Tibial artery (tissue), 4 donors: ENCODE measurements at places on chromosomes 12 and 14.

DNA sequence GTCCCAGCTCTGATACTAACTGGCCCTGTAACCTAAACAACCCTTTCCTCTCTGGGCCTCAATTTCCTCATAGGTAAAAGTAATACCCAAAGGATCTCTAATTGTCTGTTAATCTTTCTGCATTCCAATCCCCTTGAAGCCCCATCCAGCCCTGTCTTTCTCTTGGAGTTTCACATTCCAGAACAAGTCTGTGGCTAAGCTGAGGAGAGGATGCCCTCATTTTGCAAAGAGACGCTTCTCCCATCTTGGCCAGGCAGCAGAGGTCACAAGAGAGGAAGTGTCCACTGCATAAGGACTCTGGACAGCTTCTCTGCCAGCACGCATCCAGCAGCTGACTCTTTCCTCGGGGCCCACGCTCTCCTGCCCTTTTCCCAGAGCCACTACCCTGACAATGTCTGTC lies 263.4 kb upstream of the FKBP4 start:
- DNase-seq: no peak

- DNase-seq: no peak
Observed at GRCh38 chr12:70686299-70686698, 49.1 kb upstream of the PTPRB start.

GRCh38 chr12:2895511-2895910 lies 4.8 kb downstream of the TULP3 start:
- no peak for DNase-seq

DNA sequence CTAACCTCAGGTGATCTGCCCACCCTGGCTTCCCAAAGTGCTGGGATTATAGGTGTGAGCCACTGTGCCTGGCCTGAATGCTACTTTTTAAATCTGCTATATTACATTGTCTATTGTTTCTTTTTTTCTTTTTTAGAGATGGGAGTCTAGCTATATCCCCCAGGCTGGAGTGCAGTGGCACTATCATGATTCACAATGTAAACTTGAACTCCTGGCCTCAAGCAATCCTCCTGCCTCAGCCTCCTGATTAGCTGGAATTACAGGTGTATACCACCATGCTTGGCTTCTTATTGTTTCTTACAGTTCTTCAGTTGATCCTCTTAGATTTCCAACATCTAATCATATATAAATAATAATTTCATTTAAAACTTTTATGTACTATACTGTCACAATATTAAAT lies 15.3 kb upstream of the WDR20 start:
- DNase-seq: no peak

DNA sequence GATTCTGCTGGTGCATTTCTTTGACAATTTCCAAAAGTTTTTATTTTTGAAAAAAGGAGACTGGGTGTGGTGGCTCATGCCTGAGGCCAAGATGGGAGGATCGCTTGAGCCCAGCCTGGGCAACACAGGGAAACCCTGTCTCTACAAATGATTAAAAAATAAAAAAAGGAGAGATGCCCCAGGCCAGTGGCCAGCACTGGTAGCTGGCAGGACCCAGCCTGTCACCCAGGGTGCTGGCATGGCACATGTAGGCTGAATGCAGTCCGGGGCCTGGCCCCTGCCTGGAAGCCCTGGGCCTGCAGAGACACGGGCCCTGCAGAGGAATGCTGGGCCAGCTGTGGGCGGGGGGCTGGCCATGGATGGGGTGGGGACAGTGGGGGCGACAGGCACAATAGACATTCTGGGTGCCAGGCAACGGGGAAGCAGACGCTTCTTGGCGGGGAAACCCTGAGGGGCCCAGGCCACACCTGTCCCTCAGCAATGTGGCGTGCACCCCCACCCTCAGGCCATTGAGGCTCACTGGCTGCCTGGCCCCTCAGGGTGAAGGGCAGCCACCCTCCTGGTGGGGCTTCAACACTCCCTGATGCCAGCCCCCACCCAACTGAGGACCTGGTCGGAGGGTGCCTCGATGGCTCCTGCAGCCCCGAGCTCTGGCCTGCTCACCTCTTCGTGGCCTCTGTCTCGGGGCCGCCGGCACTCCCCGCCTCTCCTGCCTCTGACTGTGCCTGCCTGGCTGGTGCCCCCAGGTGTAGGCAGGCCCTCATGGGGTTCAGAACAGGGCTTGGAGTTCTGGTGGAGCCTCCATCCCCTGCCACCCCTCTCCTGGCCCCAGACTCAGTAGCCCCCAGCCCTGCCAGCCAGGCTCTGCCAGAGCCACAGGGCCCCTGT lies 12.1 kb downstream of the TRMT61A start:
- no peak for DNase-seq

- DNase-seq: no peak
Observed at GRCh38 chr14:53701108-53701875, 255.3 kb downstream of the BMP4 start.

- peak; percentile 53 for DNase-seq
Observed at GRCh38 chr14:105924951-105925591, 398.7 kb downstream of the TMEM121 start.

- peak; percentile 34 for DNase-seq
Observed at GRCh38 chr14:71138448-71139293, 231.4 kb downstream of the PCNX1 start.

GRCh38 chr12:58678753-58679152 lies 241.6 kb downstream of the LRIG3 start:
- DNase-seq: no peak

DNA sequence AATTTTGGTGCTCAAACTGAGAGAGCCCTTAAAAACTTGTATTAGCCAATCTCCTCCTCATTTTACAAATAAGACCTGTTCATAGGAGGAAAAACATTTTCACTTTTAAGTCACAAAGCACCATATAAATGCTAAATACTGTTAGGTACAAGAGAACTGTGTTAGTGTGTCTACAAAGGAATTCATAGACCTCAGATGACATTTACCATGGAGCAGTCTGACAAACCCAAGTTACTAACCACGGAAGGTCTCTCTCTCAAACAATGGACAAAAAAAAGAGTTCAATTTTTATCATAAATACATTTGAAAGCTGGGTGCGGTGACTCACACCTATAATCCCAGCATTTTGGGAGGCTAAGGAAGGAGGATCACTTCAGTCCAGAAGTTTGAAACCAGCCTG lies 10.0 kb downstream of the SBNO1 start:
- no peak for DNase-seq

DNA sequence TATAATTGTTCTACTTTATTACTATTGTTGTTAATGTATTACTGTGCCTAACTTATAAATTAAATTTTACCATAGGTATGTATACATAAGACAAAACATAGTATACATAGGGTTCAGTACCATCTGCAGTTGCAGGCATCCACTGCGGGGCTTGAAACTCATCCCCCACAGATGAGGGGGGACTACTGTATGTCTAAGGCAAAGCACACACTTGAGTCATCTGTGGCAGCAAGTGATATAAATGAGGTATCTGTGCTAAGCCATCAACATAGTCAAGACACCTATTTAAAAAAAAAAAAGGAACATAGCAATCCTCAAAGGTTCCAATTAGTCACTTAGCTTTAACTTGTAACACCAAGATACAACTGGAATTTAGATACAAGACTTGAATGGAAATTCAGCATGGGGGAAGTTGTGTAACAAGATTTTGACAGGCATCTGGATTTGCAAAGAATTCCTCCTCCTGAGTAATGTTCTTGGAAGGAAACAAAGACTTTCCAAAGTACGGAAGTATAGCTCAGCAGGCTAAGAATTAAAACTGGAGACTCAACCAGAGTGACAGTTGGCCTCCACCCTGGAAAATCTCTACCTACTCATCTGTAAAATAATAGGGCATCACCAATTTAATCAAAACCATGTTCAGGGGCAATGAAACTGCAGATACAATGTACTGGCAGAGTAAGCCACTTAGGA lies 14.9 kb downstream of the DCAF5 start:
- DNase-seq: no peak

- peak; percentile 84 for DNase-seq
Observed at GRCh38 chr14:60164712-60165546, at the start of gene DHRS7. Gene DHRS7 (minus strand): TSS chr14:60165398. CDS start chr14:60165309, 89 bp downstream.

- DNase-seq: no peak
Observed at GRCh38 chr14:100623557-100623956, 36.3 kb upstream of the BEGAIN start.

DNA sequence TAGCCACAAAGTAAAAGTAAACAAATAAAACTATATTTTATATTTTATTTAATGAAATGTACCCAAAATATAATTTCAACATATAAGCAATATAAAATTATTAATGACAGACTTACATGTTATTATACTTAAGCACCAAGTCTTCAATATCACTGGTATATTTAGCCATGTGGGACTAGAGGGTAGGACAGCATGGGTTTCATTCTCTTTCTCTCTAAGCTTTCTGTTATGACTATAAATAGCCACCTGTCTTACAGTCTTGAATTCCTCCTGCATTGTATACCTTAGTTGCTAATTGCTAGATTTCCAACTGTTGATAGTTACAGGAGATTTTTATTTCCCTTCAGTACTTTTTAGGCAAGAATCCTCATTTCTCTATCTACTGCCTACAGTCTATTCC lies 63.1 kb upstream of the LIN7A start:
- no peak for DNase-seq

- no peak for DNase-seq
Observed at GRCh38 chr14:53519137-53519536, 366.0 kb upstream of the DDHD1 start.

DNA sequence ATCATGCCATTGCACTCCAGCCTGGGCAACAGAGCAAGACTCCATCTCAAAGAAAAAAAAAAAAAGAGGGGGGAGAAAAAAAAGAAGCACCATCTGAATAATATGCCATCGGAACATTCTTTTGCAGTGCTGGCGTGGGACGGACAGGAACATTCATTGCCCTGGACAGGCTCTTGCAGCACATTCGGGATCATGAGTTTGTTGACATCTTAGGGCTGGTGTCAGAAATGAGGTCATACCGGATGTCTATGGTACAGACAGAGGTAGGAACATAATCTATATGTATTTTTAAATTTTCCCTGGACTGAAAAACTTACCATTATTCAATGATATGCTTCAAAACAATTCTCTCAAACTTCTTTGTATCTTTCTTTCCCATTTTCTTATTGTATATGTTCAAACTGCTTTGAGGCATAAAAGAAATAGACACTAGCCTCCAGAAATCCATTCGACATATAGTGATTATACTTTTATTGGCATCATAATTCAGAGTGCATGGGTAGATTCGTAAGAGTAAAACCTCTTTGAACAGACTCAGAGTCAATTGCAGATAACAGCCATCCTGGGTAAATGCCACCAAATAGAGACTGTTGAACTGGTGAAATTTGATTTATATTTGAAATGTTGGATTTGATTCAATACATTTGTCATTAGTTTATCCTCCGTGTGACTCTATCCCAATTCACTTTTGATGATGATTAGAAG lies 199.7 kb downstream of the EPS8 start:
- no peak for DNase-seq

DNA sequence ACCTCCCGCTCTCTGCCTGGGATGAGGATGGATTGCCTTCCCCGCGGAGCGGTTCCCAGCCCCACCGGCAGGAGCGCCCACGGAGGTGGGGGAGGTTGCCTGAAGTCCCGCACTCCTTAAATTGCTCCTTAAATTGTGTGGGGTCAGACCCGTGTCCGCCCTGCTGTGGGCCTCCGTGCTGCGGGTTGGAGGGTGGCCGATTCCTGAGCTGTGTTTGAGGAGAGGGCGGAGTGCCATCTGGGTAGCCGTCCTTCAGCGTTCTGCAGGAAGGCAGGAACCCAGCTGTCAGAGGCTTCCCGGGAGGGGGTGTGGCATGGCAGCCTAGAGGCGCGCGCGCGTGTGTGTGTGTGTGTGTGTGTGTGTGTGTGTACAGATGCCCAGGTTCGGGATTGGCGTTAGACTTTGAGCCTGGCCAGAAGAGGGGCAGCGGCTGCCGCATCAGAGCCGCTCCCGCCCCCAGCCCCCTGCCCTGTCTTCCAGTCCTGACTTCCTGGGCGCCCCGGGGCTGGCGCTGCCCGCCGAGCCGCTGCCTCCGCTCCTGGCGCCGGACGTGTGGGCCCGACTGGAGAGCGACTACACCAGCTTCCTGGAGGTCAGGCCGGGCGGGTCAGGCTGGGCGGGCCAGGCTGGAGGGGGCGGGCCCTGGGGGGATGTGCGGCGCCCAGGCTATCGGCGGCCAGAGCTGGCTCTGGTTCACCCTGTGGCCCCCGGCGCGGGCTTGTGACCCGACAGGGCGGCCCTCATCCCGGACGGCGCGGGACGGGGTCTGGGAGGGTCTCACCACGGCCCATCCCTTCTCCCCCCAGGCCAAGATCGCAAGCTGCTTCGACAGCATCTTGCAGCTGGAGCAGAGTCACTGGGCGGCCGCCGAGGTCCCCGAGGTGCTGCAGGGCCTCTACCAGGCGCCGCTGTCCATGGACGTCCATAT lies 9.2 kb downstream of the EXOC3L4 start:
- no peak for DNase-seq

DNA sequence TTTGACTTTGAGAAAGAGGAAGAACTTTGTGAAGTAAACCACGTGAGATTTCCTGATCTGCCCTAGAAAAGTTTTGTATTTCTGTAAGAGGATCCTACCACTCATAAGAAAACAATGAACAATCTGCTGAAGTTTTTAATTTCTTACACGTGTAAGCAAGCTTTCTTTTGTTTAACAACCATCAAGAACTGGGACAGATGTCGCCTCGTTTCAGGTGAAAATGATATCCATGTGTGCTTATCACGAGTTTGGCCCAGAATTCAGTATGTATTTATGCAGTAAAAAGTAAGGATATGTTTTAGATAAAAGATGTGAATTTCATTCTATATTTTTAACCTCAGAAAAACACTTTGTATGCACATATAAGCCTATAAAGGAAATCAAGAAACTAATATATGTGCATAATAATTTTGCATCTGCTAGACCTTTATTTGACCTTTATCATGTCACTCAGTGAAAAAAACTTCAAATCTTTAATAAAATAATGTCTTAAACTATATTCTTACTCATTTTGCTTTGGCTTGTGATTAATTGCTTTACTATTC lies 56.9 kb upstream of the DHRS4 start:
- no peak for DNase-seq

DNA sequence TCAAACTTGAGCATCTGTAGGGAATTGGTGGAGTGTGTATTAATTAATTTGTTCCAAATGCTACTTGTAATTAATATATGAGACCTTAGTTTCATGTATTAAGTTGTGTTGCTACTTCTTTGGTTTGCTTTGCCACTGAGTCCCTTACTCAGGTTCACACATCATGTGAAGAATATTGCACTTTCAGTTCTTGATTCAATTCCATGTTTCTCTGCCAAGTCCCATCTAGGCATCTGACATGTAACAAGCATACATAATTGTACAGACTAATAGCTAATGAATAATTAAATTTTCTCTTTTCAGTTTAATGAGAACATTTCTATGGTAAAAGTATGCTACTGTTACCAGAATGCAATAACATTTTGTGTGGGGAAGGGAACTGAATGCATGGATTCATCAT lies 640.0 kb downstream of the TMTC2 start:
- DNase-seq: no peak

DNA sequence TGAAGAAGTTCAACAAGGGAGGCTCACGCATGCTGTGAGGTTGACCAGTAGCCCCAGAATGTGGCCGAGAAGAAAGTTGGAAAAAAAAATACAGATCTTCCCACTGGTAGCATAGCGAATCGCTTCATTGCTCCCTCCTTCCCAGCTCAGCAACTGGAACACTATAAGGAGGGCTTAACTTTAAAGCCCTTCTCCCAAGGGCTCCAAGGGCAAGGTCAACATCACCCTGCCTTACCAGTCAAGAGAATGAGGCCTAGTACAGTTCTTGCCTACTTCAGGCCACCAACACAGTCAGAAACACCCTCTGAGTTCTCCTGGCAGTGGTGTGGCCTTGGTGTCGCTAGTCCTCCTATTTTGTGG lies 14.4 kb downstream of the OXA1L start:
- DNase-seq: no peak

- DNase-seq: no peak
Observed at GRCh38 chr12:26699237-26699636, 133.8 kb downstream of the ITPR2 start.

- no peak for DNase-seq
Observed at GRCh38 chr12:106048676-106049075, 90.1 kb downstream of the NUAK1 start.
